ENCODE measurements at places on chromosomes 12 and 14.

GRCh38 chr14:21185491-21185890, 29.6 kb upstream of the OR5AU1 start:
- no peak for DNase-seq

GRCh38 chr12:53564941-53565340, 57.7 kb upstream of the NPFF start:
- peak; percentile 60 for DNase-seq

DNA sequence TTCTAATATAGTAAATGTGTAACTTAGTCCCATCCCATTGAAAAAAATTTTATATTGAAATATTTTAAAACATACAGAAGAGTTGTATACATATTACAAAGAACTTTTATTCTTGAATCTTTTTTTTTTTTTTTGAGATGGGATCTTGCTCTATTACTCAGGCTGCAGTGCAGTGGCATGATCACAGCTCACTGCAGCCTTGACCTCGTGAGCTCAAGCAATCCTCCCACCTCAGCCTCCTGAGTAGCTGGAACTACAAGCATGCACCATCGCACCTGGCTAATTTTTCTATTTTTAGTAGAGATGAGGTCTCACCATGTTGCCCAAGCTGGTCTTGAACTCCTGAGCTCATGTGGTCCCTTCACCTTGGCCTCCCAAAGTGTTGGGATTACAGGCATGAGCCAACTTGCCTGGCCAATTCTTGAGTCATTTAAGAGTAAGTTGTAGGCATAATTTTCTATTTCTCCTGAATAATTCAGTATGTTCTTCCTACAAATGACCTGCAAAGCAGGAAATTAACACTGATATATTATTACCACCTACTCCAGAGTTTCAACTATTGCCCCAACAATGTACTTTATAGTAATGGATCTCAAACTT, 153.0 kb upstream of the BMP4 start:
- DNase-seq, result no peak

DNA sequence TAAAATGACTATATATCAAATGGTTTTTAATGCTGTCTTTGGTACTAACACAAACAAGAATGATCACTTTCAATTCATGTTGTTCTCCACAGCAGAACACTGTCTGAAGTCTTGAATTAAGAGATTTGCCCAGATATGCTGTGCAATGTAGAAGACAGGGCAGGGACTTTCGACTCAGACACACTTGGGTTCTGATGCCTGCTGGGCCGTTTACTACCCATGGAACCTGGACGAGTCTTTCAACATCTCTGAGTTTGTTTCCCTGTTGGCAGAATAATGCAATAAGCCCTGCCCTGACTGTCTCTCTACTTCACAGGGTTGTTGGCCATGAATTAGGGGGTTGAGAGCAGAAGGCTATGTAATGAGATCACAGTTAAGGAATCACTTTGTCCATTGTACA, 162.6 kb upstream of the TMPO start:
- DNase-seq, result no peak

DNA sequence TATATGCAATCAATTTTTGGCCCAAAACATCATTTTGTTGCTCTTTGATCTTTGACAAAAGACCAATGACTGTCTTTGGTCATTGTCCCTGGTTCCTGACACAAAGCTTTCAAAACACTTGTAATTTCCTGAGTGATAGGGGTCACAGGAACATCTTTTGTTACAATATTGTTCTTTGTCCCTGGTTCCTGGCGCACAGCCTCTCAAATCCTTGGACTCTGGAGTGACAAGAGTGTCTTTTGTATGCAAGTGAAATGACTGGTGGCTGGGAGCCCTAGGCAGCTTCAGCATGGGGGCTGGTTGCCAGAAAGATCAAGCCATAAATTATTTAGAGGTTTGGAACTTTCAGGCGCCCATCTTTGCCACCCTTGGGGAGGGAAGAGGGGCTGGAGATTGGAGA, 53.9 kb downstream of the DNAH10 start:
- no peak for DNase-seq

DNA sequence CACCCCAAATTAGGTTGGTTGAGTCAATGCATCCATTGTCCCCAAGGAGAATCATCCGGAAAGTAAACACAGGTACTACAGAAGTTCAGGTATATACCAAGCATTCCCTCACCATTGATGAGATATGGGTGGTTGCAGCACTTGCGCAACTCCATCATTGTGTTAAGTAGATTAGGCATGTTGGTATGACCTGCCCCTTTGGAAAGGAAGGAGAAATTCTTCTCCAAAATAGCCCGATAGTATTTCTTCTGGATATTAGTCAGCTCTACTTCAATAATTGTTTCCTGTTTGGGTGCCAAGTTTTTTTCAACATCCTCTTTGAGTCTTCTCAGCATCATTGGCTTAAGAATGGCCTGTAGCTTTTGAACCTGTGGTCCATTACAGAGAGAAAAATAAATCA, 21.3 kb upstream of the SUPT16H start:
- no peak for DNase-seq

DNA sequence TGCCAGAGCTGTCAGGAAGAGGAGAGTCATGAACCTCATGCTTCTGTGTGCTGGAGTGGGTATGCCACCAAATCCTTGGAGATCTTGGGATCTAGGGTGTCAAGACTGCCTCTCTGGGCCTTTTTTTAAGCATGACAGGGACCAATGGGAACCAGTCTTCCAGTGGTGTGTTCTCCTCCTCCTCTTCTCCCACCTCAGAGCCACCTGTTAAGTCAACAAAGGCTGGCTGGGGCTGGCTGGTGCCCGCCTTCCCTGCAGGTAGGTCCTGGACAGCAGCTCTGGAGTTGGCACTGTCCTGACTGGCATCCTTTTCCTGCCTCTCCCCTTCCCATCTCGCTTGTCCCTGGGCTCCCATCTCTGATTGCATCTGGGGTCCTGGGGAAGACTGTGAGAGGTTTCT, at the start of gene DCD:
DCD (minus strand) TSS at position 101 of the 400 bp plus-strand sequence; CDS start at position 39, 62 bp downstream.
- no peak for DNase-seq

GRCh38 chr12:26126340-26127284, 1.8 kb upstream of the BHLHE41 start:
- peak; percentile 49 for DNase-seq

DNA sequence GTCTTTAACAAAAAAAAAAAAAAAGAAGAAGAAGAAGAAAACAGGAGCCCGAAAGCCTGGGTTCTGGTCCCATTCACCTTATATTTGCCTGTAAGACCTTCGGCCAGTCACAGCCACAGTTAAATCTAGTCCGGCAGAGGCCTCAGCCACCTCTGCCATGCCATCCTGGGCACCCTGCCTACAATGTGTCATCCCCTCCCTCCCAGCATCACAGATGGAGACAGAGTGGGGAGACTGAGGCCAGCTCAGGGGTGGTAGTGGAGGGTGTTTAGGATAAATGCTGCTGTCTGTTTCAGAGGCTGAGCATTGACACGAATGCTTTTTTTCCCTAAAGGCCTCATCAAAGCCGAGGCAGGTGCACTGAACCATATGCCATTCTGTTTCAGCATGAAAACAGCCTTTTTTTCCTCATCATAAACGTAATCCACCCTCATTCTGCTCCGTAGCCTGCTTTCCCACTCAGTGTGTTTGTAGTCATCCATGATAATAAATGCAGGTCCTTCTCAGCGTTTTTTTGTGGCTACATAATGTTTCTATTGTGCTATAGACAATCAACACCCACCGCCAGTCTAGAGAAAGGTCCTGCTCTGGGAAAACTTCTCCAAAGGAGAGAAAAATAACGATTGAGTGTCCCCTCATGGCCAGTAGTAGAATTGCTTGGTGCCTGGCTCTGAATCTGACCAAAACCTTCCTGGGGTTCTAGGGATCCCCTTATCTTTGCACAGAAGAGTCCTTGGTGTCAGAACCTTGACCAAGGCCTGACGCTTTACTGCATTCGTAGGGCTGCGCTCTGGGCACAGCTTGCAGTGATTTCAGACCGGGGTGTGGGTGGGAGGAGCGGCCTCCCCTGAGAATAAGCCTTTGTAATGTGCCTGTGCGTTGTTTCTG, 41.1 kb upstream of the TSPAN9 start:
- DNase-seq, result no peak

DNA sequence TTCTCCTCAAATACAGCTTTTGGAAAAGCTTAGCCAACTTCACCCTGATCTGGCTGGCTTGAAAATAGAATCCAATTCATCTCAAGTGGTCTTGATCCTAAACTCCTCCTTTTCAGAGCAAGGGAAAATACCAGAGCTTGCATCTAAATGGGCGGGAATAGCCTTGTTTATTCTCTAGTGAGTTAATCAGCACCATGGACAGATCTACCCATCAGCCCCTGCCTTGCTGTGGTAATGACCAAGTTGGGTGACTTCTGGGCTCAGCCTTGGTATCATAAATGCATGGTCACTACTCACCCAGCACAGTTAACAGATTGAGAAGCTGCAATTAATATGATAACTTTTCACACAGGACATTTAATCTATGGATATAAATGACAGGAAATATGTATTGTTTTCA, 196.6 kb downstream of the GLT1D1 start:
- DNase-seq, result no peak

- DNase-seq, result no peak
These were observed 10.4 kb downstream of the NCOR2 start for GRCh38 chr12:124556896-124557501.

DNA sequence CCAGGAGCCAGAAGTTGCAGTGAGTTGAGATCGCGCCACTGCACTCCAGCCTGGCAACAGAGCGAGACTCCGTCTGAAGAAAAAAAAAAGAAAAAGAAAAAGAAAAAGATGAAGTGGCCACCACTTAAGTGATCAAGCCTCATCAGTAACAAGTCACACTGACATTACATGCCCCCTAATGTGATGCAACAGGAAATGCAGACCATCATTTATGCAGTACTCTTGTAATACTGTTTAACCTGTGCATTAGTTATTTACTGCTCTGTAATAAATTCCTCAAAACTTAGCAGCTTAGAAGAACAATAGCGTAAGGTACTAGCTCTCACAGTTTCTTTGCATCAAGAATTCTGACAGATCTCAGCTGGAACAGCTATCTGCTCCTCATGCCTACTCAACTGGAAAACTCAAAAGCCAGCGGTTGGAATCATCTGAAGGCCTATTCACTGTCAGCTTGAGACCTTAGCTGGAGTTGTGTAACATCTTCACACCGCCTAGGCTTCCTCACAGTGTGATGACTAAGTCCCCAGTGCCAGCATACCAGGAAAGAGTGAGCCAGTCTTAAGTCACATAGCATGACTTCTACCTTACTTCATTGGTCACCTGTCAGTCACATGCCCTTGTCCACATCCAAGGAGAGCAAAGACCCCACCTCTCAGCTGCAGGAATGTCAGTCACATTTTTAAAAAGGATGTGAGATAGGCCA, 31.5 kb downstream of the EPS8 start:
- peak; percentile 89 for DNase-seq

All from skeletal muscle cell (primary cell).